ENCODE measurements at places on chromosomes 16 and 17.

DNA sequence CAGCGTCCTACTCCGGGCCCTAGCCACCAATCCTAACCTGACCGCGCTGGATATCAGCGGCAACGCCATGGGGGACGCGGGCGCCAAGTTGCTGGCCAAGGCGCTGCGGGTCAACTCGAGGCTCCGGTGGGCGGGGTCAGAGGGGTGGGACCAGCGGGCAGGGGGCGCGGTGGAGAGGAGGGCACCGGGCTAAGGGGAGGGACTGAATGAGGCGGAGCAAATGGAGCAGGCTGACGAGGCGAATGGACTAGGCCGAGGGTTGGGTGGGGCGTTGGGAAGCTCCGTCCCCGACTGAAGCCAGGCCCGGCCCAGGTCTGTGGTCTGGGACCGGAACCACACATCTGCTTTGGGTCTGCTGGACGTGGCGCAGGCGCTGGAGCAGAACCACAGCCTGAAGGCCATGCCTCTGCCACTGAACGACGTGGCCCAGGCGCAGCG lies 4.6 kb downstream of the CARMIL2 start:
- no peak for DNase-seq

DNA sequence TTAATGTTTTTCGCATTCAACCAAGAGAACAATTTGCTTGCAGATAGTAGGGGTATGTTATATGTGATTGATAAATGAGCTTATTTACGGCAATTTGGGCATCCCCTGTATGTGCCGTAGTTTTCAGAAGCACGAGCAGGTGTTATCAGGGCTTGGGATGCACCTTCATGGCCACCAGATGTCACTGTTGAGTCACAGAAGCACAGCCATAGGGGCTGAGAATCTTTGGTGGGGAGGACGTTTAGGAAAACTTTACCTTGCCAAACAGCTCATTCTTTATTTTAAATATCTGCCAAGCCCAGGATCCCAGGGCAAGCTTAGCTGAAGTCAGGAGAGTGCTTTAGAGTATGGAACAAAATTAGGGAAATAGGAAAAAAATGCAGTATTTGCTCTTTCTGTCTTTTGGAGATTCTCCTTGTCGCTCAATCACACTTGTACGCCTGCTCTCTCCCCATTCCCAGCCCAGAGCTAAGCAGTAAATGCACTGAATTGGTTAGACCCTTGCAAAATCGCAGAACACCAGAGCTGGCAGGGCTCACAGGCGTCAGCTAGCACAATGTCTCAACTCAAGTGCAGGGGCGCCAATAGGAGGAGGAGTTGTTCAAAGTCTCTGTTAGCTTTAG lies 93.6 kb upstream of the MPHOSPH6 start:
- peak; percentile 53 for DNase-seq

DNA sequence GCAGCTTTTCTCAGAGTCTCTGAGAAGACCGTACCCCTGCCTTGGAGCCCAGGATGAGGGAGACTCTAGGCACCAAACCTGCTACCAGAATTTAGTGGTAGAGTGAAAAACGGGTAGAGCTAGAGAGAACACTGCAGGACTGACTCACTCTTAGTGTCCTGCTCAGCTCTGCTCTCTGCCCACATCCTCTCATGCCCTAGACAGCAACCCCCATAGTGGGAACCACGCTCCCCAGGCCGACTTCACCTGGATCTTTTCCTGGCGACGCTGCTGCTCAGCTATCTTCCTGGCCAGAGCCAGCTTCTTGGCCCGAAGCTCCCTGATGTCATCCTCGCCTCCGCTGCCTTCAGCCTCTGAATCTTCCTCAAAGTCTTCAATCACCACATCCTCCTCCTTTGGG lies 26.7 kb downstream of the HIC1 start:
- peak; percentile 41 for DNase-seq

DNA sequence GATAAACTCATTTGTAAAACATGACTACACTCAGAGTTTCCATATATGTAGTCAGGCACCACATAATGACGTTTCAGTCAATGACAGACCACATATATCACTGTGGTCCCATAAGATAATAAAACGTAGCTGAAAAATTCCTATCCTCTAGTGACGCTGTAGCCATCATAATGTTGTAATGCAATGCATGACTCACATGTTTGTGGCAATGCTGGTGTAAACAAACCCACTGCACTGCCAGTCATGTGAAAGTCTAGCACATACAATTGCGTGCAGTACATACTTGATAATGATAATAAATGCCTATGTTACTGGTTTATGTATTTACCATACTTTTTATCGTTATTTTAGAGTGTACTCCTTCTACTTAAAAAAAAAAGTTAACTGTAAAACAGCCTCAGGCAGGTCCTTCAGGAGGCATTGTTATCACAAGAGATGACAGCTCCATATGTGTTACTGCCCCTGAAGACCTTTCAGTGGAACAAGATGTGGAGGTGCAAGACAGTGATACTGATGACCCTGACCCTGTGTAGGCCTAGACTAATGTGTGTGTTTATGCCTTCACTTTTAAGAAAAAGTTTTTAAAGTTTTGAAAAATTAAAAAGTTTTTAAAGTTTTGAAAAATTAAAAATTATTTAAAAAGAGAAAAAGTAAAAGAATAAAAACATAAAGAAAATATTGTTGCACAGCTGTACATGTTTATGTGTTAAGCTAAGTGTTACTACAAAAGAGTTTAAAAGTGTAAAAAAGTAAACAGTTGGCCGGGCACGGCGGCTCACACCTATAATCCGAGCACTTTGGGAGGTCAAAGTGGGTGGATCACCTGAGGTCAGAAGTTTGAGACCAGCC lies 9.0 kb downstream of the STAT5B start:
- peak; percentile 84 for DNase-seq

GRCh38 chr17:30345527-30346075 lies 11.7 kb upstream of the TMIGD1 start:
- DNase-seq: no peak

DNA sequence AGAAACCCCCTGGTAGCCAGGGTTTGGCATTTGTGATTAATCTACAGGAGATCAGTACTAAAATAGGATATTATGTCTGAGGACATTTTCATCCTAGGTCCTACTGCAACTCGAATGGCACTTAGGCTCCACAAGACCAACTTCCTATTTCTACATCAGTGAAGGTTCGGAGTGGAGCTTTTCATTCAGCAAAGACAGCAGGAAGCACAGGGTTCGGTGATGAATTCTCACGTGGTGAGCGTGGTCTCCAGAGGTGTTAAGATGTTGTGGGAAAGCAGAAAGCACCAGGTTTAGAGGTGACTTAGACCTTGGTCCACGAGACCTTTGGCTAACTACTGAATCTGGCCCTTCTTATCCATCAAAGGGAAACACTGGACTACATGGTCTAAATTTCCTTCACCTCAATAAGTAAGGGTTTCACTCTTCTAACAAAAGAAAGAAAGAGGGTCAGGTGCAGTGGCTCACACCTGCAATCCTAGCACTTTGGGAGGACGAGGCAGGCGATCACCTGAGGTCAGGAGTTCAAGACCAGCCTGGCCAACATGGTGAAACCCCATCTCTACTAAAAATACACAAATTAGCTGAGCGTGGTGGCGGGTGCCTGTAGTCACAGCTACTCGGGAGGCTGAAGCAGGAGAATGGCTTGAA lies 13.9 kb upstream of the HELZ start:
- DNase-seq: no peak

- peak; percentile 69 for DNase-seq
These were observed 13.1 kb upstream of the SREBF1 start for GRCh38 chr17:17849845-17850373.

GRCh38 chr16:57381791-57382534 lies 9.7 kb downstream of the CX3CL1 start:
- DNase-seq: no peak

DNA sequence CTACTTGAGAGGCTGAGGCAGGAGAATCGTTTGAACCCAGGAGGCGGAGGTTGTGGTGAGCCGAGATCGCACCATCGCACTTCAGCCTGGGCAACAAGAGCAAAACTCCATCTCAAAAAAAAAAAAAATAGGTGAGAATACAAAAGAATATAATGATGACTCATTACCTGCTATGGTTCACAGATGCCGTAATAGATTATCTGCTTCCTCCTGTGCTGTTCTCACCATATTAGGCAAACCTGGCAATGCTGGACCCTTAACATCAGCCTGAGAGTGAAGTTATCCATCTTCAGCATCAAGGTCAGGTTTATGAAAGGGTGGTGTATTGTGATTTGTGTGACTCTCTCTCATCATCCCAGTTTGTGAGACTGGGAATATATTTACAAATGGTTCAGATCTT lies 271.3 kb upstream of the CPHXL start:
- DNase-seq: no peak

DNA sequence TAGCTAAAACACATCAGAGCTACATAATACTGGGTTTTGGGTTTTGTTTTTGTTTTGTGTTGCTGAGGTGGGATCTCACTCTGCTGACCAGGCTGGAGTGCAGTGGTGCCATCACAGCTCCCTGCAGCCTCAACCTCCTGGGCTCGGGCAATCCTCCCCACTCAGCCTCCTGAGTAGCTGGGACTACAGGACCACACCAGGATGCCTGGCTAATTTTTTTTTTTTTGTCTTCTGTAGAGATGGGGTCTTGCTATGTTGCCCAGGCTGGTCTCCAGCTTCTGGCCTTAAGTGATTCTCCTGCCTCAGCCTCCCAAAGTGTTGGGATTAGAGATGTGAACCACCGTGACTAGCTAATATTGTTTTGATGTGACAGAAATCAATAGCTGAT lies 6.2 kb downstream of the MEAK7 start:
- no peak for DNase-seq

GRCh38 chr16:85992779-85993178 lies 93.8 kb downstream of the IRF8 start:
- no peak for DNase-seq

DNA sequence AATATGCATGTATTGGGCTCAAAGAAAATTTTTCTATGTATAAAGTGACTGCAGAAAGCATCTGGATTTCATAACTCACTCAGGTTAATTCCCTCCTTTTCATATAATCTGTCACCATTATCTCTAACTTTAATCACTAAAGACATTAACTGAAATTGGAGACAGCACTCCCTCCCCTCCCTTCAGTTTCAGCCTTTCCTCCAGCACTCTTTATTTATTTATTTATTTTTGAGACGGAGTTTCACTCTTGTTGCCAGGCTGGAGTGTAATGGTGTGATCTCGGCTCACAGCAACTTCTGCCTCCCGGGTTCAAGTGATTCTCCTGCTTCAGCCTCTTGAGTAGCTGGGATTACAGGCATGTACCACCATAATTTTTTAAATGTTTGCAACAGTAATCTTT lies 43.1 kb downstream of the CDH8 start:
- no peak for DNase-seq

DNA sequence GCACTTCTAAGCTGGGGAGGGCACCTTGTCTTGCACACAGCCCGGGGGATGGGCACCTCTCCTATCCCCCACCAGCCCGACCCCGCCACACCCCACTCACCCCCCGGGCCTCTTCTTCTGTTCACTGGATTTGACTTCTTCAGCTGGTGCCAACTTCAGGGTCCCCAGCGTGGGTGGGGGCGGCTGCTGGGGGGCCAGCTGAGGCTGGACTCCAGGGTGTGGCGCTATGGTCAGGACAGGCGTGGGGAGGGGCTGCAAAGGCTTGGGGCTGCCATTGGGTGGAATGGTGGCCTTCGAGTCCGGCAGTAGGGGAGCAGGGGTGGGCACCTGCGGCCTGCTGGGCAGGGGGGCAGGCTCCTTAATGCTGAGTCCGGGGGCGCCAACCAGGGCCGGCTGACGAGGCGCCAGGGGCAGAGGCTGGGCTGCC lies 6.1 kb downstream of the MNT start:
- no peak for DNase-seq

- peak; percentile 63 for DNase-seq
These were observed 5.3 kb upstream of the HS3ST6 start for GRCh38 chr16:1923299-1924034.

DNA sequence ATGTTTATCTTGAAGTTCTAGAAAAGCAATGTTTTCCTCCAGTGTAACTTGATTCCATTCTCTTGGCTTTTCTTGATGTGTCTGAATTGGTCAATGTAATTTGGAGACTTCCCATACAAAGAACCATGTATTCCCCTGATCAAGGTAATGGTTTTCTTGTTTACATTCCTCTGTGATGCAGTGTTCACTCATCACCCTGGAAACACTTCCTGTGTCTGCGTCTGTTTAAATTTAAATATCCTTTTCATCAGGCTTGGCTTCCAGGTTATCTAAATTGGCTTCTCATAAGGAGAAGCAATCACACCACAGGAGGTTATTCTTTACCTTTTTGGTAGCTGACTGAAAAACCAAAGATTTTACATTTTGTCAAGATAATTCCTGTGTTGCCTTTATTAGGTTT lies 237.3 kb upstream of the WSCD1 start:
- DNase-seq: peak; percentile 54

GRCh38 chr16:3656491-3657468 lies 2.3 kb downstream of the DNASE1 start:
- peak; percentile 29 for DNase-seq

GRCh38 chr16:34054969-34055368 lies 595.6 kb downstream of the TP53TG3F start:
- no peak for DNase-seq

DNA sequence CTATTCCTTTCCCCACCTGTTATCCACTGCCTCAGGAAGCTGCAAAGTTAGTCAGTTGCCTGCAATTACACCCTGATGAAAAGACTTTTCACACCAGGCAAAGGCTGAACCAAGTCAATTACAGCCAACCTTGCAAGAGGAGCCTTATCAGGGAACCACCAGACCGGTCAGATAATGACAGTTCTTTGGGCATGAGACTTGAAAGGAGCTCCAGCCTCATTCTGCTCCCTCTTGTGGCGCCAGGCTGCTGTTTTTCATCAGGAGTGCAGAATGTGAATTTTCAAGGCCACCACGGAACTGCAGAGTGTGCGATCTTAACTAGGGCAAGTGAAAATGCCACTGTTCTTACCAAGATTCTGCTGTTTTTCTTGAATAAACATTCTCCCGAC lies 22.5 kb downstream of the DNAI2 start:
- peak; percentile 27 for DNase-seq

DNA sequence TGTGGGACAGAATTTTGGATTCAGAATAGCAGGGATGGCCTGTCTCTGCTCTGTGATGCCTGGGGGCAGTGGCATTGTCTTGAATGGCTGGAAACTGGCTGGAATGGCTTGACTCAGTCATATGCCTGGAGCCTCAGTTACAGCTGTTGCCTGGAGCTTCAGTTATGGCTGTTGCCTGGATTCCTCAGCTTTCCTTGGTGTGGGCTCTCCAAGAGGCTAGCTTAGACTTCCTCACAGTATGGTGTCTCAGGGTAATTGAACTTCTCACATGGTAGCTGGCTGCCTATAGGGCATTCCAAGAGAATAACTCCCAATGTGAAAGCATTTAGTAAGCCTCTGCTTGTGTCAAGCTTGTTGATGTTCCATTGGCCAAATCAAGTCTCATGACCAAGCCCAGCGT lies 21.1 kb downstream of the KRT23 start:
- DNase-seq: peak; percentile 15
